NCI-H1930 (cell line): ENCODE measurements at places on chromosomes 2 and 18.

GRCh38 chr2:147989809-147990403 is 30.6 kb downstream of the ORC4 start:
- no peak for DNase-seq

DNA sequence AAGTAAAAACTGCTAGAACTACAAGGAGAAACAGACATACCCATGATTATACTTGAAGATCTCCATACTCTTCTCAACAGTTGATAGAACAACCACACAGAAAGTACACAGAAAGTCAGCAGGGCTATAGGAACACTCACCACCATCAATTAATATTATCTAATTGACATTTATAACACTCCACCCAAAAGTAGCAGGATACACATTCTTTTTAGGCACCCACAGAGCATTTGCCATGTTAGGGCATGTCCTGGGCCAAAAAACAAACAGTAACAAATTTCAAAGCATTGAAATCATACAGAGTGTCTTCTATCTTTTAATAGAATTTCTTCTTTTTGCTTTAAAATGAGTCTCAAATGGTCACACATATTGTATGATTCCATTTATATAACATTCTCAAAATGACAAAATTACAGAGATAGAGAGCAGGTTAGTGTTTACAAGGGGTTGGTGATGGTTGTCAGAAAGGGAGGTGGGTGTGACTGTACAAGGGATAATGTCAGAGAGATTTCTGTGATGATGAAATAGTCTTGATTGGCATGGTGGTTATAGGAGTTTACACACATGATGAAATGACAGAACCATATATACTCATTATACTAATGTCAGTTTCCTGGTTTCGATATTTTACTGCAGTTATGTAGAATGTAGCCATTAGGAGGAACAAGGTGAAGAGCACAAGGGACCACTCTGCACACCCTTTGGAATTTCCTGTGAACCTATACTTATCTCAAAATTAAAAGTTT is 82.8 kb downstream of the NCK2 start:
- DNase-seq: no peak

DNA sequence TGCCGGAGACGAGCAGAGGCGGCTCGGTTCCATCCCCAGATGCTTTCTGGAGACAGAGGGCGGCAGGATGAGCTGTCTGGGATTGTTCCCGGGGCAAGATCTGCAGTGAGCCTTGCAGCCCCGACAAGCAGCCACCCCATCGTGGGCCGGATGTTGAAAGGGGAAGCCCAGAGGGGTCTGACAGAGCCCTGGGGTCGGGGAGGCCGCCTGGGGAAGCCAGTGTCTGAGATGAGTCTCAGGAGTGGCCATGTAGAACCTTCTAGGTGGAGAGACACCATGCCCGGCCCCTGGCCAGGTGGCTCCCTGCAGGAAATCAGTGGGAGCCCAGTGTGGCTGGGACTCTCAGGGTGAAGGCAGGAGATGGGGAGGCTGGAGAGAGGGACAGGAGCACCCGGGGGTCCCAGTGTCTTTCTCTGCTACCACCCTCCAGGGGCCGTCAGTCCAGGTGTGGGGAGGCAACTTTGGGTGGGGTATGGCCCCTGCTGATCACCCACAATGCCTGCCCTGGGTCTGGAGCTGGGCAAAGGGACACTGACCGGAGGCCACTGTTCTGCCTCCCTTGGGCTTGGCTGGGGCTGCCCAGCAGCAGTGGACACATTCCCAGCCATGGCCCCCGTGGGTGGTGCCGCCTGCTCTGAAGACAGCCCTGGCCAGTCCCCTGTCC is 128.3 kb upstream of the HS6ST1 start:
- no peak for DNase-seq

DNA sequence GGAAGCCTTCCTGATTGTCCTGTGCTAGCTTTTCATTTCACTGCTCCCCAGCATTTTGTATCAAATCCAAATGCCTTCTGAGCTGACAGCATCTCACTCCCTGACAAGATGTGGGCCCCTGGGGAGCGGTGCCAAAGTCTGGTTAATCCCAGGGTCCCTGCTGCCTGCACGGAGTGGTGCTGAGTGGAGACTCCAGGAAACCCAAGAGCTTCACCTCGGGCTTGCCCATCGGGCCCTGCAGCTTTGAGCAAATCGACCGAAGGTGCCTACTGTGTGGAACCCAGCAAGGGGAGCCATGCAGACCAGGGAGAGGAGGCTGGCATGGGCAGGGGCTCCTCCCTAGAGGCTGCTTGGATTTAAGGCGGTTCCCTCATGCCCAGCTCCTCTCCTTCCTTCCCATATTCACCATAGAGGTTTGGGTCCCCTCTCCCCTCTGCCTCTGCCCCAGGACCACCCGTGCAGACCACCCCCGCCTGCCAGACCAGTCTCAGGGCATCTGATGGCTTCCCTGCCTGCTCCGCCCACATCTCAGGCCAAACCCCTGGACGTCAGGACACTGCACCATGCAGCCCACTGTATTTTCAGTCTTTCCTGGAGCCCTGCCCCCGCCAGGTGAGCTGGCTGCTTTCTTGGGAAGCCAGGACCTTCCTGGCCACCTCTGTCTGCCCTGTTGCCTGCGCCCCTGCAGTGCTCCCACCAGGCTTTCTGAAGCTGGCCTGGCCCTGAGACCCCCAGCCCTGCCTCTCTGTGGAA is 37.8 kb downstream of the RRM2 start:
- no peak for DNase-seq

GRCh38 chr2:104597942-104598341 is 256.0 kb upstream of the POU3F3 start:
- no peak for DNase-seq

- peak; percentile 1 for DNase-seq
Observed at GRCh38 chr2:186256540-186256939, 229.5 kb upstream of the ZC3H15 start.

DNA sequence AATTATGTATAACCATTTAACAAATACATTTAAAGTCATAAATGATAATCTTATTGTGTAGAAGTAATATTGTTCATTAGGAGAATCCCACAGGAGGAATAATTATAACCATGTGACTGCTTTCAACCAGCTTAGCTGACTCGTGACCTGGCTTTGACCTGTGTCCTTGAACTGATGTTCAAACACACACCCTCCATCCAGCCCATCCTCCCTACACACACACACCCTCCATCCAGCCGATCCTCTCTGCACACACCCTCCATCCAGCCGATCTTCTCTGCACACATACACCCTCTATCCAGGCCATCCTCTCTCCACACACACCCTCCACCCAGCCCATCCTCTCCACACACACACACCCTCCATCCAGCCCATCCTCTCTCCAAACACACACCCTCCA is 83.5 kb downstream of the EIPR1 start:
- DNase-seq: no peak

DNA sequence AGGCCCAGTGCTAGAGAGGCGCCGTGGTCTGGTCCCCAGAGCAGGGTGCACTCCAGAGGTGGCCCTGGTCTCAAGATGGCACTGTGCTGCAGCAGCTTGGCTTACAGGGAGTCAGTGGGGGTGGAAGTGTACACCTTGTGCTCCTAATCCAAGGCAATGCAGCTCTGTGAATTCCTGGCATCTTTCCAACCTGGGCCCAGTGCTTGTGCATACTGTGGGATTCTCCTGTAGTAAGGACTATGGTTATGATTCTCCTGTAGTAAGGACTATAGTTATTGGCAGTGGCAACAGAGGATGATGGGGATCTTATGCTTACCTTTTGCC is 616.7 kb upstream of the REG3G start:
- no peak for DNase-seq

DNA sequence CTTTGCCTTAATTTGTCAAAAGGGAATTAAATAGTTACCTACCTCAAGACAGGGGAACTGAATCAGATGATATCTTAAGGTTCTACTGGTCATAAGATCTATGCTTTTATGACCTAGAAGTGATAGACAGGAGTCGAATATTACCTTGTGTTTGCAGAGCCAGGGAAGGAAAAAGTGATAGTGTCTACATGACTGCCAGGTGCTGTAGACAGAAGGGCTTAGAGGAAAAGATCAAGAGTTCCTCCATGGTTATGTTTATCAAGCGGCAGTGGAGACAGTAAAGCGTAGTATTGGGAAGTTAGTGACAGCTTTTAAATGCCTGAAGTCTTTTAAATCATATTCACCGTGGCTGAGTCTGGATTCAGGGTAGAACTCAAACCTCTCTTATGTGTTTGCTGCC is 11.9 kb downstream of the CRIM1 start:
- no peak for DNase-seq

DNA sequence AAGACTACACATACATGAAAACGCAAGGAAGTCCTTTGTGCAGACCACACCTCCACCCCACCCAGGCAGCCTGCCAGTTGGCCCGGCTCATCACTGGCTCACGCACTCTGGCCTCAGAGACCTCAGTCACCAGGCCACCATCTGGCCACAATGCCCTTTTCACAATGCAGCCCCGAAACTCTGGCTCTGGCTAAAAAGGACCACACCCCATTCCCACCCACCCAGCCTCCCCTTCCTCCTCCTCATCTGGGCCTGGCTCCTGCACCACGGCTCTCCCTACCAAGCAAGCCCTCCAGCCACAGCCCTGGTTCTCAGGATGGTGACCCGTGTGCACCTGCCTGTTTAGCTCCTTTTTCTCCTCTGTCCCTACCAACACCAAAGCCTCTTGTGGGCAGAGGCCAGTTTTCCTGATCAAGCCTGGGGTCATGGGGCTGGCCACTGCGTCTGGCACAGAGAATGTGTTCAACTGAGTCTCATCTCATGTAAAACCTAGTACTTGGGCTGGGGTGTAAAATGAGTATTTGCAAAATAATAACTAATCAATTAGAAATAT is 7.4 kb downstream of the HDAC4 start:
- no peak for DNase-seq

DNA sequence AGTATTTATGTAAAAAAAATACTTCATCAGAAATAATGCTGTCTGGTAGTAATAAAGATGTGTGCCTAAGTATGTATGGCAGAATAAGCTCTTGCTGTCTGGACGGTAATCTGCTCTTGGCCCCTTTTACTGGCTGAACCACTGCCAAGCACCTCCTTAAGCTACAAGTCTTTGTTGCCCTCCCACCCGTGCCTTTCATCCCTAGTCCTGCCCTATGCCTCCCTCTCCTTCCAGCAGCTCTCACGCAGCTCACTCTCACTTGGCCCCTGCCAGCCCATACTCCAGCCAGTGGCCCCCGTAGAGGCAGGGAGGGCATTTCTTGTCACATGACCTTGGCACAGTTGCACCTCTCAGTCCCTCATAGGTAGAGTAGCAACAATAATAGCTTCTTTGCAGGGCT is 54.5 kb upstream of the NPAS2 start:
- no peak for DNase-seq

- no peak for DNase-seq
Observed at GRCh38 chr2:122542646-122543045, 787.2 kb downstream of the TSN start.

GRCh38 chr2:124289060-124289459 is 264.0 kb downstream of the CNTNAP5 start:
- DNase-seq: no peak

GRCh38 chr2:16260041-16260830 is 319.9 kb downstream of the MYCN start:
- DNase-seq: no peak

DNA sequence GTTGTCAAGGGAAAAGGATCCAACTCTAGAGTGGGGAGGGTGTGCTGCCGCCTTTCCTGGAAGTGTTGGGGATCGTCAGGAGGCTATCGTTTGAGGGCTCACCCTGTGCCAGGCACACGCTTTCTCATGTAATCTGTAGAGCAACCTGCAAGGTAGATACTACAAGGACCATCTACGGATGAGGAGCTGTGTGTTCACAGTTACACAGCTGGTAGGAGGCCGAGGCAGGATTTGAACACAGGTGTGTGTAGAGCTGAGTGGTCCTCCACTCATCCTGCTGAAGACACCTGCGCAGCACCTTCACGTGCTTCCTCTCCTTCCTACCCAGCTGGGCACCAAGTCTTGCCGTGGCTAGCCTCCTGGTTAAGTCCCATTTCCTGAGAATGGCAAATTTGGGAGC is 68.3 kb downstream of the MARCO start:
- DNase-seq: no peak

GRCh38 chr2:229566370-229566769 is 148.0 kb downstream of the DNER start:
- no peak for DNase-seq

GRCh38 chr18:10239103-10239502 is 215.3 kb upstream of the APCDD1 start:
- no peak for DNase-seq

DNA sequence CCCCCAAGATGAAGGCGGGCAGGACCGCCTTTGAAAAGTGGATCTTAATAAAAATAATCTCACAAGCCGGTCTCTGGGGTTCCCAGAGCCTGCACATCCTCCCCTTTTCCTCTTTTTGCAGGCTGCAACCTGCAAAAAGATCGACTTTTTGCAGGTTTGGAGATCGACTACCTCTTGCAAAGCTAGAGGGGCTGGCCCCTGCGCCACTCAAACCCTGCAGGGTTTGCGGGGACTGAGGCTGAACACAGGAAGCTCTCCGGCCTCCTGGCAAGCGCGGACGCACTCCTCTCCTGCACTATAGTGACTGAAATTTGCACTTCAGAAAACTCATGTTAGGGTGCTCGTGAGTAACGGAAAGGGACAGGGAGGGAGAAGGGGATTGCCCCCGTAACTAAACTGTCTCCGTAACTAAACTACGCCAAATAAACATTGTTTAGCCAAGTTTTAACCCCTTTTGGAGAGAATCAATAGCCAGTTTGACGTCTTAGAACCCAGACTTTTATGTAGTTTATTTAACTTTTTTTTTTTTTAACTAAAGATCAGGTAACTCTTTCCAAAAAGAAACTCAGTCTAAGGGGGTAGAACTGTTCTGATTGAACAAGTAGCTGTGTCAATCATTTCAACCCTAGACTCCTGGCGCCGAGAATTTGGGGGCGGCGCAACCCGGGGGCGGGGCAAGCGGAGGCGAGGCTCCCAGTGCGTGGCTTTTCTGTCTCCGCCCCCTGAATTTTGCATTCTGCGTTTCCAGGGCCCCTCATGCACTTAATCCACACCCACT is 2.5 kb downstream of the IGFBP5 start:
- no peak for DNase-seq

DNA sequence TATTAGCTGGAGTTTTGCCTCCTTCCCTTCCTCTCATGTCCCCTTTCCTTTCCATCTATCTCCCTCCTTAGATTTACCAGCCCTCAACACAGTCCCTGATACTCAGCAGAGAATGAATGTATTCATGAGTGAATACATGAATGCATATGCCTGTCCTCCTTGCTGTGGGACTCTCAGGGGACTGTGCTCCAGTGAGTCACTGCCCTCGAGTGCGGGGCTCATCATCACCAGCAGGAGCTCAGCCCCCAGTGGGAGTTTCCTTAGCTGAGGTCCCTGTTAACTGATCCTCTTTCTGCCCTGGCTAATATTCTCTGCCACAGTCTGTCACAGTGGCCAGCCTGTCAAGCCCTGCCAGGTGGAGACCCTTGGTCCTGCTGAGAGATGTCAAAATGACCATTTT is 104.9 kb upstream of the LHCGR start:
- DNase-seq: no peak

GRCh38 chr2:100610381-100610831 is 47.6 kb downstream of the PDCL3 start:
- DNase-seq: peak; percentile 43

DNA sequence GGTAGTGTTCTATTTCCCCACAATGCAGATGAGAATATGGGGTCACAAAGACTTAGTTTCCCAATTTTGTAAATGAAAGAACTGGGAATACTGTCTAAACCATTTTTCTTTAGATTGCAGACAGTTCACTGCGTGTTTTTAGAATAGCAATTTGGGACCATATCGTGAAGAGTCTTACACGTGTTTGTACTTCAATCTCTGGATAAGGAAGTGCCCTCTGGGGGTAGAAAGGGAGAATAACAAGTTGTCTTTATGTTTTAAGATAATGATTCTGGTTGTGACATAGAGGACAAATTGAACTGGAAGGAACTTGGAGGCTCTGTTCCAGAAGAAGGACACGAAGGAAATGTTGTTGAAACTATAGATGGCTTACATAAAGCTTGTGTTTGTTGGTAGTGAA is 457.7 kb downstream of the CBLN2 start:
- no peak for DNase-seq
